ENCODE measurements at places on chromosomes 5 and 9.

DNA sequence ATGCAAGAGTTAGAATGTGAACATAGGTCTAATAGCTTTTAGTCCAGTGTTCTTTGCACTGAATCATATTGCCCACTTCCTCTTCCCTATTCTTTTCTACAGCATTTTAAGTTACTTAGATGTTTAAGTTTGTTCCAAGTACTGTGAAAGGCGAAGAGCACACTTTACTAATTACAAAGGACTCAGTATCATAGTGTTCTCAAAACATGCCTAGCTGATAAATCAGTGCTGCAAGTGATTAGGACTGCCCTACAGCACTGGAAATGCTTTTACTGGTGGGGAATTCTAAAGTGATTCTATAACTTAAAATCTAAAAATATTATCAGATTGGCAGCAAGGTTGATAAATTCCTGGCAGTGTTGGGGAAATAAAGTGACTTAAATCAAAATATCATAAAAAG lies 177.9 kb upstream of the KCNN2 start:
- no peak for DNase-seq

GRCh38 chr5:14097998-14098471 lies 45.1 kb upstream of the TRIO start:
- DNase-seq: no peak

GRCh38 chr5:97102010-97102470 lies 40.4 kb downstream of the LIX1 start:
- no peak for DNase-seq

GRCh38 chr5:151461312-151461711 lies 13.9 kb downstream of the SLC36A1 start:
- DNase-seq: no peak

DNA sequence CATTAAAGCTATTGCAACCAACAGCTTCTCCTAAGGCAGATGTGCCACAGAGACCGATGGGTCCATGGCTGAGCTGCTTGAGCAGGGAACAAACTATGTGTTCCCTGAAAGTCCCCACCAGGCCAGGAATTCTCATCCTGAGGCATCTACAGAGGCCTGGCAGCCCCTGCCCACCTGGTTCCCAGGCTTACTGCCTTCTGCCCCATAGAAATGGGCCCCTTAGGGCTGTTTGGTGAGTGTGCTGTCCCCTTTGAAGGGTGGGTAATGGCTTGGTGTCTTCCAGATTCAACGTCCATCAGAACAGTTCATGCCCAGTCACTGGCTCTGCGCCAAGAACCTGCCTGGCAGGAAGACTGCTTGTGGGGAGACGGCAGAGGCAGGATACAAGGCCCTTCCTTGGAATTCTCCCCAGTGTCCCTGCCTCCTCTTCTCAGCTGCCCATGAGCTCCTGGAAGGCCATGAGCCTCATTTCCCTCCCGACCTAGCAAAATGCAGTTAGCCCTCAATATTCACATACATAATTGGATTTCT lies 3.8 kb upstream of the COL27A1 start:
- no peak for DNase-seq

DNA sequence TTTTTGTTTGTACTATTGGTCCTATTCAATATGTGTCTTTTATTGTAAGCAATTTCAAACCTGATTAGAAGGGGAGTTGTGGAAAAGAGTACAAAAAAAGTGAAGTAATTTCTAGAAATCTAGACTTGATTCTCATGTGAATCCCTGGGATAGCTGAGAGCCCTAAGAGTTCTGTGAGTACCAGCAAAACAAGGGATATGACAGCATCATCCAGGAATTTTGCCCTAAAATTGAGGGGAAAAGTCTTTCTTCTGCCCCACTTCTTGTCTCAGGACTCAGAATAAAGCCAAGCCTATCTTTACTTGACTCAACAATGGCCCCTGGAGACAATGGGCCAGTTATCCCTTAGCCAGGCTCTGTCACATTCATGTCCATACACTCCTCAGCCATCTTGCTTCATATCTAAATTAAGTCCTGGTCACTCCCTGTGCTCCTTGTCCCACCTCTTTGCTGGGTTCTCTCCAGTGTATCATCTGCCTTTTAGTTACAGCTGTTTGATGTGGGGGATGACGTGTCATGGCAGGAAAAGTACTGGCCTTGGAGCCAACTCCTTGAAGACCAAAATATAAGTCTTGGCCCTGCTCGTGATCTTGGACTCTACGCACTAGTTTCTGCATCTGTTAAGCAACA lies 81.2 kb downstream of the ADAMTS12 start:
- no peak for DNase-seq

DNA sequence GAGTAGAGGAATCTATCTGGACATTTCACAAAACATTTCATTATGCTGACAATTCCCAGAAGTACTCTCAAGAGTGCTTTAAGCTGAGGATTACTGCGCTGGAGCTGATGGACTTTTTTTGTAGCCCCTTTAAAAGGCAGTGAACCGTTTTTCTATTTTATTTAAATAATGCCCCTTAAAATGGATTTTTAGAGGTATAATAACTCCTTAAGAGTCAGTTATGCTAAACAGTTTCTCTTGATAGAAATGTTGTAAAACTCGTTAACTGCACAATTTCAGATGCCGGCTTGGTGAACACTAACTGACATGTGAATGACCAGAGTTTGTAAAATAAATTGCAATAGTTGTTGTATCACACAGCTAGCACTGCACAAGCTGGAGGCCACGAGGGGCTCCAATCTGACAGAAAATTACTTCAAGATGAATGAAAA lies 174.0 kb downstream of the NR2F1-AS1 start:
- DNase-seq: no peak

- no peak for DNase-seq
Measured at GRCh38 chr5:32510860-32511259, 66.3 kb upstream of the ZFR start.

- DNase-seq: no peak
Measured at GRCh38 chr5:115309751-115310370, 13.4 kb upstream of the CCDC112 start.

- DNase-seq: no peak
Measured at GRCh38 chr9:126606483-126606870, 7.3 kb upstream of the LMX1B start.

- no peak for DNase-seq
Measured at GRCh38 chr9:113992994-113993393, 85.1 kb downstream of the AMBP start.

DNA sequence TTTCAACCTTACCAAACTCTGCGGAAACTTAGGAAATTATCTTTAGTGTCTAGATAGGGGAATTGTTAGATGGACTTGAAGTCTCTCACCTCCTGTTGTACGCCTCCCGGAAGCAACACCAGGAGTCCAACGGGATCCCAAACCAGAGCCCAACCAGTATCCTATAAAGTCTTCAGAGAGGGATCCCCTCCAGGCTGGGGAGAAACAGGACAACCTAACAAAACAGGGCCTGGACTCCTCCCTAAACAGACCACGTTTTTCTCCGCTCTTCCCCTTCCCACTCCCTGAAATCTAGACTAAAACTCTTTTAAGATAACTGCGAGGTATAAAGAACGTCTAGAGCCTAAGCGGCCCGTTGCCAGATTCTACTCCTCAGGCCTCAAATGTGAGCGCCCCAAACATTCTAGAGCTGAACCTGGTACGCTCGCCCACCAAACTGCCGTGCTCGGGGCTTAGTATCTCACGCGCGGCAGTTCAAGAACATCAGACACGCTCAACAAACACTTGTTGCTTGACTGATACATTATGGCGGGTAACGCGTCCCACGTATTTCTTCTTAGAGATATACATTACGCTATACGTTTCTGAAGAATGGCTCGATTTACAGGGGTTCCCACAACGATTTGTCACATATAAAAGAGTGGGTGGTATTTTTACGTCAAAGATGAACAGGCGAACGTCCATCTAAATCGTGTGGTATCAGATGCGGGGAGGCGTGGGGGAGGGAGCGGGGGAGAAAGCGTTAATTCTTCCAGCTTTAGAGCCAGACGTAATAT lies 663 bp upstream of the SMIM27 start:
- DNase-seq: peak; percentile 53

DNA sequence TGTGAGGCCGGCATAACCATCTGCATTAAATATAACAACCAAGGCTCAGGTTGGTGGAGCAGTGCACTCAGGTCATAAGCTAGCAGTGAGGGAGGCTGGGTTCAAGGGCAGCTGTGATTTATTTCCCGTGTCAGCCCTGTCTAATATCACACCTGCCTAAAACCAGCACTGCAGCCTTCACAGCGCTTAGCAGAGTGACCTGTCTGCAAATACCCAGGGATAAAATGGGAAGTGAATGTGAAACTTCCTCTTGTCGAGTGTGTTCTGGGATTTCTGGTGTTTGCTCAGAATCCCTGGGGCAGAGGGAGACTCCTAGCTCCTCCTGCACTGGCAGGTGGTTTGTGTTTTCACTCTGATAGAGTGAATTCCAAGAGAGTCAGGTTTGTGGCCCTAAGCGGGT lies 57.5 kb downstream of the ZNF510 start:
- DNase-seq: no peak

GRCh38 chr5:28516722-28517121 lies 1478.3 kb upstream of the CDH9 start:
- DNase-seq: no peak

DNA sequence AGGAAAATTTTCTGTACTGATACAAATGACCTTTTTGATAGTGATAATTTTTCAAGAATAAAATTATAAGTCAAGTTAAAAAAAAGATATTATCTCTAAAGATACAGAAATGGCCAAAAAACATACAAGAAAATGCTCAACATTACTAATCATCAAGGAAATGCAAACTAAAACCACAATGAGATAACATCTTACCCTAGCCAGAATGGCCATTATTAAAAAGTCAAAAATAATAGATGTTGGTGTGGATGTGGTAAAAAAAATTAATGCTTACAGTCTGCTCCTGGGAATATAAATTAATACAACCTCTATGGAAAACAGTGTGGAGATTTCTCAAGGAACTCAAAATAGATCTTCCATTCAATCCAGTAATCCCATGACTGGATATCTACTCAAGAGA lies 22.9 kb upstream of the PTGER4 start:
- DNase-seq: no peak

GRCh38 chr9:124116683-124117363 lies 105.3 kb downstream of the LHX2 start:
- no peak for DNase-seq

DNA sequence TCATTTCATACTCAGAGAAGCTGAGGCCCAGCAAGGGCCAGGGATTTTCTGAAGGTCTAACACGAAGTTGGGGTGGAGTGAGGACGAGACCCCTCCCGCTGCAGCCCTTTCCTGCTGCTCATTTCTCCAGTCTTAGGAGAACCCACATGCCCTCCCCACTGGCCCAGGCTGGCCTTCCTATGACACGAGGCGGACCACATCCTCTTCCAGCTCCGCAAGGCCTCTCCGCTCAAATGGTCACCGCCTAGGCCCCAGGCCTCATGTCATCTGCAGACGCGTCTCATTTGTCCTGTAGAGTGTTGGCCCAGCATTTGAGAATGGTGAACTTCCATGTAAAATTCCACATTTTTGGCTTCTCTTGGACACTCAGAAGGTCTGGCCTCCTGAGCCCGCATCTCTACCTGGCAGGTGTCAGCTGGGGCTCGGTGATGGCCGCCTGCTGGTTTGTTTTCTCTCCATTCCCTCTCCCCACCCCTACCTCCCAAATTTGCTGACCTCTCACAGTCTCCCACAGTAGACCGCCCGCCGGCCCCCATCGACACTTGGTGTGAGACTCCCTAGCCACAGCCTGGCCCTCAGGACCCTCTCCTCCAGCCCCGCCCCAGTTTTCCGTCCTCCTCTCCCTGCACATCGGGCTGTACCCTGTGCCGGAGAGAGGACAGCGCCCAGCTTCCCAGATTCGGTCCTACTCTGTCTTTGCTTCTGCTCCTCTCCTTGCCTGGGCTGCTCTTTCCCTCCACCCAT lies 51.7 kb downstream of the ERGIC1 start:
- DNase-seq: no peak

- DNase-seq: no peak
Measured at GRCh38 chr9:13383216-13383615, 103.7 kb upstream of the MPDZ start.

- no peak for DNase-seq
Measured at GRCh38 chr9:86298873-86299272, 16.5 kb upstream of the ISCA1 start.

DNA sequence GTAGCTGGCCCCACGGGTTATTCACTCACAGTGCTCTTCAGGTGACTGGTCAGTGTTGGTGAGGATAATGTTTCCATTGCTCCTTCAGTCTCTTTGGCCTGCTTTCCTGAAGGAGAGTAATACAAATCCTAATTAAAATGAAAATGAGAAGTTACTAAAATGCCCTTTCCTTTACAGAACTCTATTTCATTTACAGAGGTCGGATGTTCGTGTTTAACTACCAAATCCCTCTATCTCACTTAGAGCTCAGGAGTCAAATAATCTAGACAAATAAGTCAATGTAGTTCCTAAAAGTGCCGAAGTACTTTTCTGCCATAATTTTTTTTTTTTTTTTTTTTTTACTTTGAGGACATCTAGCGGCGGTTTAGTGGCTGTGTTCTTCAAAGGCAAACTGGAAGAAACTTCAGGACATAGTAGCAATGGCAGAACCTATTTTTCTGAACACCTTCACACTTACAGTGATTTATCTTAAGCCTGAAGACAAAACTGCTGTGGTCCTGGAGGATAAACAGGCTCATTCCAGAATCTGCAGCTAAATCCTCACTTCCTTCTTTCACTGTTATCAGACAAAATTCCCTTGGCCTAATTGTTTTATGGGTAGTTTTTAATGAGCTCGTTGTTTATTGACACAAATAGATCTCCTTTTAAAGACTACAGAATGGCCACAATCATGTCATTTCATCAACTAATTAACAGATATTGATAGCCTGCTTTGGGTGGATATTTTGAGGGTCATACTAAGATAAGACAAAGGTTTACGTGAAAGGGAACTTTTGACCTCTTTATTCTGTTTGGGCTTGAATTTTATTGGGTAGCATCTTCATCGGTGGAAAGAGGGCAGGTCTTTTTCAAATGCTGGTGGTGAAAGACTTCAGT lies 207.6 kb upstream of the DMRTA1 start:
- no peak for DNase-seq

DNA sequence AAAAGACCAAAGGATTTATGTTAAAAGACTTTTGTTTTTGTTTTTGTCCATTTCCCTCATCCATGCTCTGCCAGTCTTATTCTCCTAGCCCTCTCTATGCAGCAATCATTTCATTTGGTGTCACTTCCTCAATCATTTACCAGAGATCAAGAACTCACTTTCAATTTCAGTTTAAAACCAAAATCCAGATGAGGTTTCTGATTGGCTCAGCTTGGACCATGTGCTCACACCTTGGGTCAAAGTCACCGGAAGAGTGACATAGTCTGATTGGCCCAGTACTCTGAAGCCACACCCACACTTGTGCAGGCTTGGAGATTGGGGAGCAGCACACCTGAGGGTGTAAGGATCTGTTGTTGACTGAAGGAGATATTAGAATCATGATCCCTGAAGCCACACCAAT lies 79.6 kb downstream of the TLR4 start:
- DNase-seq: peak; percentile 9
